Activated CD4-positive, CD25-positive, alpha-beta regulatory T cell treated with anti-CD3 and anti-CD28 coated beads, Interleukin-2, amount 50 U/mL, for 24 hours (primary cell): ENCODE measurements at places on chromosomes 1 and 21.
A peak's percentile ranks its signal among the peaks of the same experiment; 100 is the strongest.

DNA sequence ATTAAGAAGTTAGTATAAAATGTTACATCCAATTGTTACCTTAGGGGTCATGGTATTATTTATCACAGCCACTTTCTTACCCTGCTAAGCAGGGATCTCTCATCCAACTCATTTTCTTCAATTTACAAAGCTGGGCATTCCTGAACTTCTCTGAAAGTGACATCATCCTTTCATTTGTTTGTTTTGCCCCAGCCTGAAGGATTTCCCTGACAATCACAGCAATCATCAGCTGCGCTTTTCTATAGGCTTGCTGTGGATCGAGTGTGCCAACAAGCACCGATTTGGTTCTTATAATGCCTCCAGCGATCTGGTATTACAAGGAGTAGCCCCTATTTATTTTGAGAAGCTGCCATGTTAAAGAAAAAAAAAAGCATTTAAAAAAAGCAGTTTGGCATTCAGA, 240.2 kb downstream of the USH2A start:
- ATAC-seq = no peak

DNA sequence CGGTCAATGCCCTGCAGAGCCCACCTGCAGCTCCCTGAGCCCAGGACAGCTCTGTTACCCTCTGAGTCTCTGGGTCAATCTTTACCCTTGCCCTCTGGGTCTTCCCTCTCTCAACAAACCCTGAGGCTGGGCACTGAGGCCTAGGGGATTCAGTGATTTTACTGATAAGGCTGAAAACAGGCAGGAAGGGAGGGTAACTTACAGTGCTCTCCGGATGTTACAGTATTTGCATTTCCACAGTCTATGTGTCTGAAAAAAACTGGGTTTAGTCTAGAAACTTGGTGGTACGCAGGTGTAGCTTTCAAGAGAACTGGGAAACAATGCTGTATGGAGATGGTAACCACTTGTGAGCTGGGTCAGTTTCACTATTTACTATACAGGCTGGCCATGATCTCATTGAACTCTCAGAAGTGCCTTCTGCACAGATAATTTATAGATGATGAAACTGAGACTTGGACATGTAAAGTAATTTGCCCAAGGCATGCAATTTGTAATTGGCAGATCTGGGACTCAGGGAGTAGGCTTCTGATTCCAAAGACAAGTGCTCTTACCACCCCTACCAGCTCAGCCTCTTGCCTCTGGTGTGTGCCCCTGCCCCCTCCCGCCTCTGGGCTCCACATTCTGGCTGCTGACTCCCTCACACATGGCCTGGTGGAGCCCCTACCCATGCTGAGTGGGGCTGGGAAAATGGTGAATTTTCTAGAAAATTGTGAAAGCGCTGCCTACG, 48.8 kb downstream of the TENT5C start:
- peak; percentile 44 for ATAC-seq

DNA sequence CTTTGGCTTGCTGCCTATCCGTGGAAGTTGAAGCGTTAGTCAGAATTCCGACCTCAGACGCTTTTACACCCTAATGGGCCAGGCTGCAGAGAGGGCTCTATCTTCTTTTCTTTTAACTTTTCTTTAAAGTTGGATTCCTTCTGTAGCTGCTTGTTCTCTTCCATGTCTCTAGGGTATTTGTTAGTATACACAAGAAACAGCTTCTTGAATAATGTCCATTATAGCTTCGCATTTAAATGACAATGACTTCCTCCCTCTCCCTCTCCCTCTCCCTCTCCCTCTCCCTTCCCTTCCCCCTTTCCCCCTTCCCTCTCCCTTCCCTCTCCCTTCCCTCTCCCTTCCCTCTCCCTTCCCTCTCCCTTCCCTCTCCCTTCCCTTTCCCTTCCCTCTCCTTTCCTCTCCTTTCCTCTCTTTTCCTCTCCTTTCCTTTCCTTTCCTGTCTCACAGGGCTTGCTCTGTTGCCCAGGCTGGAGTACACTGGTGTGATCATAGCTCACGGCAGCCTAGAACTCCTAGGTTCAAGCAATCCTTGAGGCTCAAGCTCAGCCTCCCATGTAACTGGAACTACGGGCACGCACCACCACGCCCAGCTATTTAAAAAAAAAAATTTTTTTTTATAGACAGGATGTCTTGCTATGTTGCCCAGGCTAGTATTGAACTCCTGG, 33.0 kb downstream of the RIPPLY3 start:
- ATAC-seq = no peak

GRCh38 chr1:183106166-183106565, 79.9 kb upstream of the LAMC2 start:
- no peak for ATAC-seq

DNA sequence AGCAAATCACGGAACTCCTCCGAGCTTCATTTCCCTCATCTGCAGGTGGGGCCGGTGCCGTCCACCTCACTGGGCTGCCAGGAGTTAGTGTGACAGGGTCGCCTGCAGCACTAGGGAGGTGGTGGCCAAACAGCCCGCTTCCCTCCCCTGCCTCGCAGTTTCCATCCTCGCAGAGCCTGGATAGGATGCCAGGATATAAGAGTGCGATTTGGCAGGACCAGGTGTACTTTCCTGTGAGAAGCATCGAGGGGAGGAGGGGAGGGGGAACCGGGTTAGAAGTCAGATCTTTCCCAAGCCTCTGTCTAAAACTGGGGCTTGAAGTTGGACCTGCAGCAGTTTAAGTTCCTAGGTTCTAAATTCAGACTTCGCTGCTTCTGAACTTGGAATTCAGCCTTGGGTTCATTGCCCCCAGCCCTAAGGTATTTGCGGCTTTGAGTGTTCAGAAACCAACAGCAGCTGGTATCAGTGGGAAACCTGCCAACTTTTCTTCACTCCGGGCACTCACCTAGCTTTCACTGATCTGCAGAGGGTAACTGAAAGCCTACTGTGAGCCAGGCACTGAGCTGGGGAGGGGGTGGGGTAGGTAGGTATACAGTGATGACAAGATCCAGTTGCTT, 1.7 kb upstream of the JUN start:
- ATAC-seq = no peak

DNA sequence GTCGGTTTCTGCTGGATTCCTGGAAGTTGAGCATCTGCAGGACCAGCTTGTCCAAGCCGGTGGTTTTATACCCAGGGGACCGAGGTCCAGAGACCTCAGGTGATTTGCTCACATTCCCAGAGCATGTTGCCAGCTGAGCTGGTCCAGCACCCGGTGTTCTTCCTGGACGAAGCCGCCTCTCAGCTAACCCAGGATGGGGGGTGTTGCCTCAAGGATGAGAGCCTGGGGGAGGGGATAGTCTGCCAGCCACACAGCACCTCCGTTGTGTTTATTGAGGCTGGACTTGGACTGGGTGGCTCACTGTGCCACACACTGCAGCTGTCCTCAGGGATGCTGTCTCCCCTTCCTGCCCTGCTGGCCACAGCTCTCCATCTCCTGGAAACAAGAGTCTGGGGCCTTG, 1.5 kb downstream of the TMEM201 start:
- no peak for ATAC-seq

DNA sequence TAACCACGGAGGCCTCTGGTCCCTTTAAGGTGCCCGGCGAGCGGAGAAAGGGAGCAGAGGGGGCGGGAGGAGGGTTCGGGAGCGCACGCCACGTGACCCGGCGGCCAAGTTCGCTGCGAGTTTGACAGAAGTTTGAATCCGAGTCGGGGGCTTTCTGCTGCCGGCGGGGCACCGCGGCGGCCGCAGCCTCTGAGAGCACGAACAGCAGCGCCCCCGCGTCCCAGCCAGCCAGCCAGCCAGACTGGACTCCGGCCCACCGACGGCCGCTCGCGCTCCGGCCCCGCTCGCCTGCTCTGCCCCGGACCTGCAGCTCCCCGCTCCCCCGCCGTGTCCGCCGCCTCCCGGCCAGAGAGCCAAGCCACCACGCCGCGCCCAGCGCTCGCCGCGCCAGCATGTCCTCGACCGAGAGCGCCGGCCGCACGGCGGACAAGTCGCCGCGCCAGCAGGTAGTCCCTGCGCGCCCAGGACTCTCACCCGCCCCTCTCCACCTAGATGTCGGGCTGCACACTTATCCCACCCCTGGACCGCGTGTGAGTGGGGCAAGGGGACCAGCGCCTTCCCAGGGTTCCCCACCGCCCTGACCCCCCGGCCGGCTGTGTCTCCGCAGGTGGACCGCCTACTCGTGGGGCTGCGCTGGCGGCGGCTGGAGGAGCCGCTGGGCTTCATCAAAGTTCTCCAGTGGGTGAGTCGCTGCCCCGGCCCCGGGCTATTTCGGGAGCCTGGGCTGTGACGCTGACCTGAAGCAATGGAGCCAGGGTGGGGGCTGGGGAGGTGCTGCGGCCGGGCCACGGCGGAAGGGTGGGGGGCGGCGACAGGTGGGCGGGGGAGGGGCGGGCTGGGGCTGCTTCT, at the start of gene SYPL2:
Gene SYPL2 (plus strand): TSS at position 95 of the 849 bp plus-strand sequence. CDS start 298 bp downstream, at position 393.
- ATAC-seq = no peak

GRCh38 chr1:67840449-67840848, 7.2 kb upstream of the GNG12 start:
- no peak for ATAC-seq

GRCh38 chr21:15061747-15062605, 2.8 kb downstream of the NRIP1 start:
- ATAC-seq = no peak

DNA sequence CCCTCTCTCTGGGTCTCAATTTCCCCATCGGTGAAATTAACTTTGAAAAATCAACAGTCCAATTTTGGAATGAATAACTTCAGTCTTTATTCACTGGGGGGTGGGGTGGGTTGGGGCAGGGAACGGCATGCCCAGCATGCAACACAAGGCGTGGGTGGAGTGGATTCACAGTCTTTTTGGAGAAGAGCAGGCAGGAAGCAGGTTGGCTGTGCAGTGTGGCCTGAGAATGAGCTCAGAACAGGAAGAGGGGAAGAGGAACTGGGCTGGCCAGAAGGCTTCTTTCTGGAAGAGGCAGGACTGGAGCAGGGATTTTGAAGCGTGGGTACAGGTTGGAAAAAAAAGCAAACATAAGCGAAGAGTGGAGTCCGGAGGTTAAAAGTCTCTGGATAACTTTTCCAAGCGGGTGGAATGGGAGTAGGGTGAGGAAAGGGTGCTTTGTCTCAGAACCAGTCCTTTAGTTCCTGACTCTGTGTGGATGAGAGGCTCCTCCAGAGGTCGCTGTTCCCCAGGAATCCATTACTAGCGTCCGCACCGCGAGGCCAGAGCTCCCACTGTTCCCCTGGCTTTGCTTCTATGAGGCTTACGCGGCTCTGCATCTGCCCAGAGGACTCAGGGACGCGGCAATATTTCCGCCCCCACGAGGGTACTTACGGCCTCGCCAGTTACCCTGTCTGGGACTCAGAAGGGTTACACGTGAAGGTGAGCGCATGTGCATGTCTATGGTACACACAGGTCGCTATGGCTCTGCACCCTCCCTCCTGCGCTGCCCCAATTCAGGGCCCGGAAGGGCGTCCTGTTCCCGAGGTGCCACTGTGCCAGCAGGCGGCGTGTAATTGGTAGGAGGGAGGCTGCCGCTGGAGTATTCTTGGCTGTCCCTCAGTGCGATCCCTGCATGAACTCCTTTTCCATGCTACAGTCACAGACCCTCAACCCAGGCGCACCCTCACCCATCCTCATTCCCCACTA, 5.5 kb upstream of the FOXD2 start:
- ATAC-seq = peak; percentile 24

GRCh38 chr1:219988387-219988786, 57.9 kb downstream of the EPRS1 start:
- no peak for ATAC-seq

GRCh38 chr21:46021978-46022544, 40.5 kb downstream of the COL6A1 start:
- ATAC-seq = no peak

DNA sequence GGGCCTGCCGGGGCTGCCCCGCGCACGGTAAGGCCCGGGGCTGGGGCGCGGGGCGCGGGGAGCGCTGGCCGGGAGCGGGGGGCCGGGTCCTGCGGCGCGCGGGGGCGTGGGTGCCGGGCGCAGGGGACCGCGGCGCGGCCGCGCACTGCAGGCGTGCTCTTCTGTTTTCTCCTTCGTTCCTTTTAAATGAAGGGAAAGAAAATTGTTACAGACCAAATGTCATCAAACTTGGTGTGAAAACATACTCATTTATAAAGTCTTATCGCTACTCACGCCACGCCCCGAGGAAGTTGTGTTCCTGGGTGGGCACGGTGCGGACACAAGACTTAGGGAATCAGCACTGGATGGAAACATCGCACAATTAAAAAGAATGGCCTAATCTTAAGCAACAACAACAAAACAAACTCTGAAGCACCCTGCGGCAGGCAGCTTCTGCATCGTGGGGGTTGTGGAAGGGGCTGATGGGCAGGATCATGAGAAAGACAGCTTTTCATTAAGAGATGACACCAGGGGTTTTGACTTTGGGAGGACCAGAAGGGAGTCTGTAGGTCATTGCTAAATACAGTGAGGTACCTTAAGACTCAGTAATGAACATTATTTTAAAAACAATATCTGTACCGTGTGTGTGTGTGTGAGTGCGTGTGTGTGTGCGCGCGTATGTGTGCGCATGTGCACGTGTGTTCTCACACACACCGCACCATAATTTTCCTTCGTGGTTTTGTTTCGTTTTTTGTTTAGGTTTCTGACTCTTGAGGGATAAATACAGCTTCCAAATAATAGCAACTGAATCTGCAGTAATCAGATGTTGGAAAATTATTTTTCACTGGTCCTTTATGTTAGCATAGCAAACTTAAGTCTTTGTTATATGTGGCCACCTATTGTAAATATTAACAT, 548 bp downstream of the B3GALT5 start:
- ATAC-seq = no peak

GRCh38 chr1:236275586-236275985, 6.2 kb downstream of the ERO1B start:
- ATAC-seq = no peak

DNA sequence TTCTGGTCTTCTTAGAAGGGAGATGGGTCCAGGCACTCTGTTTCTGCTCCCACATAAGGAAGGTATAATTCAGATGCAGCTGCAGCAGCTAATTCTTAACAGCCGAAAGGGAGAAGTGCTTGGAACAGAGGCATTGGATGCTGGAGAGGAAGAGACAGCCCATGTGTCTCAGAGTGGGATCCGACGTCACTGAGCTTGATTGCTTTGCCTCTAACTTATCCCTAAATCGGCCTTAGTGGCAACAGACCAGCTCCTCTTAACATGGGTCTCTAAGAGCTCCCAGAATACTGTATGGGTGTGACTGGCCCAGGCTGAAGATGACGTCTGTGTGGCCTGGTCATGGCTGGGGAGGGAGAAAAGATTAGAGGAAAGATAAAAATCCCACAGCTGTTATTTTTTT, 40.7 kb upstream of the KCND3 start:
- no peak for ATAC-seq

DNA sequence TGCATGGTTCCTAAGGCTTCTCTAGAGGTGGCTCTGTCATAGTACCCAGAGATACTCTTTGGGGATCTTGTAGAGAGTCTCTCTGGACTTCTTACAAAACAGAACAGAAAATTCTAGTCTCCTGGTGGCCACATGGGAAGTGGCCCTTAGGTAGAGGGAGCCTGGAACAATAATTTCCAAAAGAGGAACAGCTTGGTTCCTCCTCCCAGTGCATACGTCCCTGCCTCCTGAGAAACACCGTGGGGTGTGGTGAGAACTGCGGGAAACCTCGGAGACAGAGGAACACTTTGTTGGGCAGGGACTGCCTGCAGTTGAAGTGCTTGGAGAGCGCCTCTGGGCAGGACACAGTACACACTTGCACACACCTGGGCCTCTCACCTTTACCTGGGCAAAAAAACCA, 38.8 kb upstream of the EPHA8 start:
- ATAC-seq = no peak
